Thyroid gland (tissue), 4 donors: ENCODE measurements at places on chromosomes 5 and 9.

GRCh38 chr9:92668746-92669526 lies 995 bp downstream of the IPPK start:
- H3K27me3 ChIP-seq: no peaks in the 10 kb centered on the region
- H3K27ac ChIP-seq: peak overlapping the region; percentile 73
- H3K4me3 ChIP-seq: peak overlapping the region; percentile 94
- H3K36me3 ChIP-seq: no peaks in the 10 kb centered on the region
- DNase-seq: peak; percentile 49

- H3K27me3 ChIP-seq: no peaks in the 10 kb centered on the region
- H3K27ac ChIP-seq: no peak overlapping the region
- H3K4me3 ChIP-seq: no peak overlapping the region
- peaks cover 35% of the 10 kb centered on the region for H3K4me1 ChIP-seq
- peak; percentile 74 for DNase-seq
Observed at GRCh38 chr9:89440951-89441654, 56.8 kb downstream of the SEMA4D start.

DNA sequence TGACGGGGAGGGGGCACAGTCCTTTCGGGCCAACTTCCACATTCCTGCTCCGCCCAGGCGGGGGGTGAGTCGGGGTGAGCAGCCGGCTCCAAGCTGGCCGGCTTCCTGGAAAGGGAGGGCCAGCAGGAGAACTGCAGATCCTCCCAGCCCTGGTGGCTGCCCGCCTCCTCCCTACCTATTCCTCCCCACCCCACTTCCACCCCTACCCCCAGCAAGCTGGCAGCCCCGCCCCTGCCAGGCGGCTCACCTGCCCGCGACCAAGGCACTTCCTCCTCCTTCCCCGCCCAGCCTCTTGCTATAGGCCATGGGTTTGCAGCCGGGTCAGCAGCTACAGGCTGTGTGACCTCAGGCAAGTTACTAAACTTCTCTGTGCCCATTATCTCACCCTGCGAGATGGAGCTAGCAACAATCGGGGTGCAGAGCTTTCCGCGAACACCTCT lies 5.6 kb upstream of the IRF1 start:
- peak; percentile 98 for DNase-seq
- H3K36me3 ChIP-seq: no peaks in the 10 kb centered on the region
- peak overlapping the region; percentile 98 for H3K27ac ChIP-seq
- H3K27me3 ChIP-seq: no peaks in the 10 kb centered on the region
- peak overlapping the region; percentile 82 for H3K4me3 ChIP-seq

GRCh38 chr9:108586471-108587139 lies 269.2 kb downstream of the ACTL7B start:
- H3K4me3 ChIP-seq: no peak overlapping the region
- H3K27me3 ChIP-seq: no peaks in the 10 kb centered on the region
- H3K27ac ChIP-seq: no peak overlapping the region
- no peak for DNase-seq

DNA sequence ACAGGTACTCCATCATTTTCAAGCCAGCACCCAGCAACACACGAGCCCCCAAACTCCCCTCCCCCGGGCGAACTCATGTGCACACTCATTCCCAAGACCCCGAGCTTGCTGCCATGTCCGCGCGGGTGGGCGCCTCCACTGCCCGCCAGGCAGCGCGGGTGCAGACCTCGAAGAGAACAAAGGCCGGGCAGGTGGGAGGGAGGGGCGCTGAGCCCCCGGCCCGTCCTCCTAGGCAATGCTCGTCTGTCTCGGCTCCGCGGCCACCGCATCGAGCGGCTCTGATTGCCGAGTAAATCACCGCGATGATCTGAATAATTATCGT lies 47.1 kb upstream of the PSD2 start:
- H3K4me1 ChIP-seq: peaks cover 36% of the 10 kb centered on the region
- no peak overlapping the region for H3K27ac ChIP-seq
- no peaks in the 10 kb centered on the region for H3K27me3 ChIP-seq
- no peak for DNase-seq

DNA sequence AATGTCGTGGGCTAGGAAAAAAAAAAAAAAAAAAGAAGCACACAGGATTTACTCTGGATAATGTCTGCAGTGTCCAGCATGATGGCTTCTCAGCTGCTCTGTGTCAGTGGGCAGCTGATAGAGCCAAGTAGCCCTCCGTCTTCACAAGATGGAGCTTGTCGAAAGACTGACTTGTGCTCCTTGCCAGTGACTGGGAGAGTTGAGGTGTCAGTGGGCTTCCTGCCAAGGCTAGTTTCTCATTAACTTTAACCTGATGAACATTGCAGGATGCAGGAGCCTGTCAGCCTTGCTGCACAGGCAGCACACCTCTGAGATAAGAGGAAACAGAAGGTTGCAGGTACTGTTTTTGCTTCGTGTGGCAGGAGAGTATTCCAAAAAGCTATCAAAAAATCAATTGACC lies 171.4 kb upstream of the SGCD start:
- H3K27me3 ChIP-seq: no peaks in the 10 kb centered on the region
- peak overlapping the region; percentile 39 for H3K27ac ChIP-seq
- no peak overlapping the region for H3K4me3 ChIP-seq

- no peaks in the 10 kb centered on the region for H3K27me3 ChIP-seq
- H3K4me1 ChIP-seq: peaks cover 27% of the 10 kb centered on the region
- H3K36me3 ChIP-seq: peaks cover 20% of the 10 kb centered on the region
- no peak overlapping the region for H3K4me3 ChIP-seq
Observed at GRCh38 chr9:81613002-81613812, 76.1 kb downstream of the TLE1 start.

- no peaks in the 10 kb centered on the region for H3K36me3 ChIP-seq
- no peak overlapping the region for H3K27ac ChIP-seq
- H3K4me3 ChIP-seq: no peak overlapping the region
- DNase-seq: no peak
- no peaks in the 10 kb centered on the region for H3K4me1 ChIP-seq
Observed at GRCh38 chr5:96124589-96124988, 162.9 kb upstream of the ELL2 start.

DNA sequence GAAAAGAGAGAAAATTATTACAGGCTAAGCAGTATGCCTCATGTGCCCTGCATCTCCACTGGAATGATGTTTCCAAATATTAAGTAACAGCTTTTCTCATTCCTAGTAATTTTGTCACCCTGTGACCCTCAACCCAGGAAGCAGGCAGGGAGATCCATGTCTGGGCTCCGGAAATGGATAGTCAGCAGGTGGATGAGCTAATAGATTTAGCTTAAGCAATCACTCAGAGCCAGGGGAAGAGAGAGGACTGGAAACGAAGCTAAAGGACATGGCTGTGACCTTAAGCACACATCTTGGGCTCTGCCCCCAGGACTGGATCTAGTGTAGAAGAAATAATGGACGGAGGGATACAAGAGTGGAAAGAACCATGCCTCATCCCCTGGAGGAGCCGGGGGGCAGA lies 89.5 kb downstream of the ARSB start:
- no peaks in the 10 kb centered on the region for H3K27me3 ChIP-seq
- H3K4me1 ChIP-seq: no peaks in the 10 kb centered on the region
- no peak overlapping the region for H3K4me3 ChIP-seq
- DNase-seq: no peak

DNA sequence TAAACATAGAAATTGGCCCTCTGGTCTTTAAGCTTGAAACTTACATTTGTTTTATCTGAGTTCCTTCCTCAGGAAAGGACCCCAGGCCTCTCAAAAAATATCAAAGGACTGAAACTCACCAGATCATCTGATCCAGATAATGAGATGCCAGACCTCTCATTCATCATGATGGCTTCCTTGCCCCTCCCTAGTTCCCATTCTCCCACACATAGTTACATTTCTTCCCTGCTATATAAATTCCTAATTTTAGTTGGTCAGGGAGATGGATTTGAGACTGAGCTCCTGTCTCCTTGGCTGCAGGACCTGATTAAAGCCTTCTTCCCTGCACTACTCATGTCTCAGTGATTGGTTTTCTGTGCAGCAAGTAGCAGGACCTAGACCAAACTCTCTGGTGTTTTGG lies 119.4 kb upstream of the SPIN1 start:
- H3K36me3 ChIP-seq: no peaks in the 10 kb centered on the region
- no peaks in the 10 kb centered on the region for H3K4me1 ChIP-seq
- DNase-seq: no peak
- H3K27me3 ChIP-seq: no peaks in the 10 kb centered on the region
- H3K27ac ChIP-seq: no peak overlapping the region

GRCh38 chr9:130938652-130939404 lies at the start of gene FIBCD1:
TSS of gene FIBCD1 (minus strand) at chr9:130939247. CDS start at chr9:130938607, 640 bp downstream.
- H3K27ac ChIP-seq: no peak within 1 kb of the TSS
- H3K36me3 ChIP-seq: no peaks in the 10 kb centered on the region
- DNase-seq: no peak

DNA sequence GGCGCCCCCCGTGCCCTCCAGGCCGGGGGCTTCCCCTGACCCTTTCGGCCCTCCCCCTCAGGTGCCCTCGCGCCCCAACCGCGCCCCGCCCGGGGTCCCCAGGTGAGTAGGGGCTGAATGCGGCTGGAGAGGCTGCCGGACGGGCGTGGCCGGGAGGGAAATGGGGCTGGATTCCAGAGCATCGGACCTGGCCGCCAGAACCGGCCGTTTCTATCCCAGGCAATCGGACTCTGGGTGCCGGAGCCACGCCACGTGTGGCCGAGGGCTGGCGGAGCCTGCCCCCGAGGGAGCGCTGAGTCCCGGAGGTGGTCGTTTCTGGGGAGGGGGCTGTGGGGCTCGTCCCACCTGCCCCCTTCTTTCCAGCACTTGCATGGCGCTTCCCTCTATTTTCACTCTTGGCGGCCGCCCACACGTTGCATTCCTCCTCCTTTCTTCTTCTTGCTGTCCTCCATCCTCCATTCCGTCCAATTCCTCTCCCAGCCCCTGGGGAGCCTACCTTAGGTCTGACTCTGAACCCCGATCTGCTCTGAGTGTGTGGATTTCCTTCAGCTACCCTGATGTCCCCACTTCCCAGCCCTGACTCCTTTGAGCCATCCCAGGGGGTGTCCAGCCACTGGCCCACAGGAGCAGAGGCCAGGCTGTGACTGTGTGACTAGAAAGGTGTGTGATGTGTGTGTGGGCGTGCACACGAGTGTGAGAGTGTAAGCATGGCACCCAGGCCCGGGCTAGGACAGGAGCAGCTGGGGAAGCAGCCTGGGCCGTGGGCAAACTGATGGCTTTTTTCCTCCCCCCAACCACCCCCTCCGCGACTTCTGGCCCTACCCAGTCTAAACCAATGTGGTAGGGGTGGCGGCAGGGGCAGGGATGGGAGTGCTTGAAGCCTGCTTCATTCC lies 24.7 kb downstream of the GOLGA2 start:
- H3K4me3 ChIP-seq: peak overlapping the region; percentile 26
- no peaks in the 10 kb centered on the region for H3K36me3 ChIP-seq

- no peaks in the 10 kb centered on the region for H3K27me3 ChIP-seq
- no peak overlapping the region for H3K27ac ChIP-seq
- H3K4me3 ChIP-seq: no peak overlapping the region
Observed at GRCh38 chr9:116000748-116001329, 152.8 kb upstream of the PAPPA start.

DNA sequence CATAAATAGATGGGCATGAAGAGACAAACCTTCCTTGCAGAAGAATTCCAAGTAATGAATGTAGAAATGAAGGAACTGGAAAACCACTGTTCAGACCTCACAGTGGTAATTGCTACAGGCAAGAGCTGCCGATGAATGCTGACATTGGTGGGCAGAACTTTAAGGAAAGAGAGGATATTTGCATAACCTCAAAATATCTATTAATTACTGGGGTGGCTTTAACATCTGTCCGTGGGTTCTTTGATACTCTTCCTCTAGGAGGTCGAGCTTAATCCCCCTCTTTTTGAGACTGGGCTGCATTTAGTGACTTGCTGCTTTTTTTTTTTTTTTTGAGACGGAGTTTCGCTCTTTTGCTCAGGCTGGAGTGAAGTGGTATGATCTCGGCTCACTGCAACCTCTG lies 34.7 kb downstream of the LAMC3 start:
- H3K4me1 ChIP-seq: no peaks in the 10 kb centered on the region
- H3K36me3 ChIP-seq: no peaks in the 10 kb centered on the region
- H3K27ac ChIP-seq: no peak overlapping the region

DNA sequence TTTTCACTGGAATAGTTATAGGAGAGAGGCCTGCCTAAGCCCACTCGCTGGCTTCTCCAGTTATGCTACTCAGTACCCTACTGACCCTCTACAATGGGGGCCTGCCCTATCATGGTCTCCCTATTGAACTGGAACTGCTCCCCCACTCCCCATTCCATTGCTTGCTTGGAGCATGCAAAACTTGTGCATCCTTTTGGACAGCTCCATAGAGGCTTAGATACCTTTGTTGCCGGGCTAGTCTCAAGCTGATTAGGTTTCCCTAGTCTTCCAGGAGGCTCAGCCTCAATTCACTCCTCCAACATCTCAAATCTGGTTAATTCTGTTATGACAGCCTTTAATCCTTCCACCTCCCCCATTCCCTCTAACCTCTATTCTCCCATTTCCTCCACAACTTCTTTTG lies 39.9 kb downstream of the KIF24 start:
- H3K4me1 ChIP-seq: no peaks in the 10 kb centered on the region
- H3K36me3 ChIP-seq: no peaks in the 10 kb centered on the region
- no peak overlapping the region for H3K27ac ChIP-seq
- no peak overlapping the region for H3K4me3 ChIP-seq

- H3K27ac ChIP-seq: peak overlapping the region; percentile 1
- H3K36me3 ChIP-seq: no peaks in the 10 kb centered on the region
- H3K4me1 ChIP-seq: no peaks in the 10 kb centered on the region
- H3K4me3 ChIP-seq: no peak overlapping the region
- no peak for DNase-seq
Observed at GRCh38 chr5:14676320-14676719, 11.8 kb downstream of the OTULIN start.

- no peaks in the 10 kb centered on the region for H3K27me3 ChIP-seq
- no peak overlapping the region for H3K4me3 ChIP-seq
- DNase-seq: no peak
- no peak overlapping the region for H3K27ac ChIP-seq
Observed at GRCh38 chr9:126122901-126123616, 203.6 kb upstream of the MVB12B start.

GRCh38 chr9:20271096-20271495 lies 351.2 kb downstream of the MLLT3 start:
- no peaks in the 10 kb centered on the region for H3K4me1 ChIP-seq
- H3K27me3 ChIP-seq: no peaks in the 10 kb centered on the region

DNA sequence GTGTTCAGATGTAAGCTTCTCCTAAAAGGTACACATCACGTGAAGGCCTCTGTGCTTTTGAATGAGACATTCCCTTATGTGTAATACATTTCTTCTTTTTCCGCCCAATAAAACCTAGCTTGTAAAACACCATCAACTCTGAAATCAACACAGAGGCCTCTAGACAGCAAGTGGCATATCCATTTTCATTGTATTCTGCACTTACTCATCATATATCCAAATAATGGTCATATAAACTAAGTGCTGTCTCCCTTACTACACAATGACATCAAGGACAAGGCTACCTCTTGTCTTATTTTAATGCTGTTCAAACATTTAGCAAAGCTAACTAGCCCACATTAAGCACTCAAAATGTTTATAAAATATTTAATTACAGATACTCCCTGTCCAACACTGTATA lies 108.5 kb downstream of the ELAVL2 start:
- no peaks in the 10 kb centered on the region for H3K4me1 ChIP-seq
- no peak overlapping the region for H3K4me3 ChIP-seq
- H3K36me3 ChIP-seq: no peaks in the 10 kb centered on the region
- no peaks in the 10 kb centered on the region for H3K27me3 ChIP-seq

- no peak for DNase-seq
- peaks cover 4% of the 10 kb centered on the region for H3K4me1 ChIP-seq
- peak overlapping the region; percentile 28 for H3K27ac ChIP-seq
- no peaks in the 10 kb centered on the region for H3K36me3 ChIP-seq
- peak overlapping the region; percentile 32 for H3K4me3 ChIP-seq
Observed at GRCh38 chr9:134643222-134643671, 1.6 kb downstream of the COL5A1 start.

- no peaks in the 10 kb centered on the region for H3K36me3 ChIP-seq
- peak; percentile 74 for DNase-seq
- no peak overlapping the region for H3K4me3 ChIP-seq
- no peaks in the 10 kb centered on the region for H3K27me3 ChIP-seq
- peak overlapping the region; percentile 60 for H3K27ac ChIP-seq
- peaks cover 56% of the 10 kb centered on the region for H3K4me1 ChIP-seq
Observed at GRCh38 chr9:128059365-128059983, 7.6 kb downstream of the NAIF1 start.
